ENCODE measurements at places on chromosomes 3 and 15. TPM values are rescaled to one million over a fixed set of nuclear protein-coding genes. Genes with fewer than 3 reads are reported as not detected.
A peak's percentile ranks its signal among the peaks of the same experiment; 100 is the strongest.

The ARPP21 gene
- not detected for total RNA-seq

The COL8A1 gene
- not detected for total RNA-seq

The VEPH1 gene
- total RNA-seq = not detected

DNA sequence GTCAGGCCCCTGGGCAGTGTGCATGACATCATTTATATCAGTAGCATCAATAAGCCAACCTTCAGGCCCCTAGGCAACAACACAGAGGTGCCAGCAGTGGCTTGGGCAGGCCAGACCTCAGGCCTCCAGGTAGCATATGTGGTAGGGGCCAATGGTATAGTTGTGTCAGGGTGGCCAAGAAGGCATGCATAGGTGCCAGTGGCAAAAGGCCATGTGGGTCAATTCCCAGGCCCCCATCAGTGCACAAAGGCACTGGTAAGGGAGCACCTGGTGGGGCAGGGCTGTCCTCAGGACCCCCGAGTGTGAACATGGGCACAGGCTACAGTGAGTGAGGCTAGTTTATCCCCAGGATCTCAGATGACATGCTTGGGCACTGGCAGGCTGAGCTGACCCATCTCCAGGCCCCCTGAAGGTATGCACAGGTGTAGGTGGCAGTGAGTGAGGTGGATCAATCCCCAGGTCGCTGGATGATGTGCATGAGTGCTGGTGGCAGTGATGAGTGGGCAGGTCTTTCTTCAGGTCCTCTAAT lies 244.1 kb upstream of the ZNF385D start:
- no peak for DNase-seq

- DNase-seq = no peak
Observed at GRCh38 chr15:81492331-81492968, 118.4 kb upstream of the TMC3 start.

GRCh38 chr3:25557694-25558093 lies 107.0 kb downstream of the TOP2B start:
- DNase-seq = no peak

- peak; percentile 76 for DNase-seq
Observed at GRCh38 chr15:41603941-41604911, 45.2 kb downstream of the TYRO3 start.

- DNase-seq = no peak
Observed at GRCh38 chr3:71183549-71183948, 400.0 kb downstream of the FOXP1 start.

DNA sequence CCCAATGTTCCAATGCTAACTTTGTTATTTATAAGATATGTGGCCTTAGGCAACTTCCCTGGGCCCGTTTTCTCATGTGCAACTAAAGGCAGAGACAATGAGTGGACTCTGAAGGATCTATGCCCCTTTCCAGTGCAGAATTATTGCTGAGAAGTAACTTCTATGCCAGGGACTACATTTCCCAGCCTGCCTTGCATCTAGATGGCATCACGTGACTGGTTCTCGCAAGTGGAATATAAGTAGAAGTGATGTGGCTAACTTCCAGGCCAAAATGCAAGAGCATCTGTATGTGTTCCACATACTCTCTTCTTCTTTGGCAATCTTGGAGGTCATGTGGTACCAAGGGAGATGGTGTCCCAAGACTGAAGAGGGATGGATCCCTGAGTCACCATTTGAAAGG lies 674.4 kb downstream of the NTRK3 start:
- DNase-seq = no peak
